Suppressor macrophage treated with lipopolysaccharide for 4 hours (primary cell): ENCODE measurements at places on chromosomes 13 and 19.

- DNase-seq: no peak
Observed at GRCh38 chr13:31477961-31478360, 261.4 kb upstream of the RXFP2 start.

DNA sequence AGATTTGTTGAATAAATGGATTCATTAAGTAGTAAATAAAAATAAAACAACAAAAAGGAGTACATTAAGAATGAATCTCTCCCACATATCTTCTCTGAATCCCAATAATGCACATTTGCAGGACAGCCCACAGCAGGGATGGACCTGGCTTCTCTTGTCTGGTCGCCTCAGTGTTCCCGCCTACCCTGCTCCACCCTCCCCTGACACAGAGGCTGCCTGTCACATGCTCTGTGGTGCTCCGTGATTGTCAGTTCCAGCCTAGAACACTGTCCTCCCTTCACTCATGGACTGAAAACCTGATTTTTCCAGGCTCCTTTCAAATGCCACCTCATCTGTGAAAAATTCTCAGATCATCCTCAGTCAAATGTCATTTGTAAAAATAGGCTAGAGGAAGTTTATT is 94.5 kb upstream of the GPR12 start:
- DNase-seq: no peak

DNA sequence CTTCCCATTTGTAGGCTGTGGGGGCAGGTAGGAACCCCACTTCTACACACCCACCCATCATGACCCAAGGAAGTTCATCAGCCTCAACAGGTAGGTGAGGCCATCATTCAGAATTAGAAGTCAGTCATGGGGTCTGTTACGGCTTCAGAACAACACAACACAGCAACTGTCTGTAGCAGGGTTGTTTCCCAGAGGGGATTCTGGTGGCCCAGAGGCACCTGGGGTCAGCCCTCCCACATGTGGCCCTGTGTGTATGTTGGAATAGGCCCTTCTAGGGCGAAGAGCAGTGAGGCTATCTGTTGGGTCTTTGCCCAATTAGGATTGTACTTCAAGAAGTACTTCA is 3.4 kb downstream of the IGFLR1 start:
- DNase-seq: no peak

GRCh38 chr13:45748941-45749759 is 47.0 kb downstream of the CBY2 start:
- DNase-seq: no peak

- DNase-seq: no peak
Observed at GRCh38 chr13:111385183-111385857, 64.9 kb downstream of the TEX29 start.
